Fibroblast of the aortic adventitia (primary cell): ENCODE measurements at places on chromosomes 12 and 14.
A peak's percentile ranks its signal among the peaks of the same experiment; 100 is the strongest.

DNA sequence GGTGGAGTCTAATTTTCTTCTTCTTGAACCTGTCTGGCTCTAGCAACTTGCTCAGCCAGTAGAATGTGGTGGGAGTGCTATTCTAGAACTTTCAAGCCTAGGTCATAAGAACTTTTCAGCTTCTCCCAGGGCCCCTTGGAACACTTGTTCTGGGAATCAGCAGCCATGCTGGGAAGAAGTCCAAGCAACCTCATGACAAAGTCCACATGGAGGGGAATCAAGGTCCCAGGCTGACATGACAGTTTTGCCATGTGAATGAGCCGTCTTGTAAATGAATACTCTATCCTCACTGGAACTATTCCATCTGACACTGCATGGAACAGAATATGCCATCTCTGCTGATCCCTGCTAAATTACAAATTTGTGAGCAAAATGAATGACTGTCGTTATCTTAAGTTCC is 214.2 kb upstream of the TBX3 start:
- DNase-seq = no peak

DNA sequence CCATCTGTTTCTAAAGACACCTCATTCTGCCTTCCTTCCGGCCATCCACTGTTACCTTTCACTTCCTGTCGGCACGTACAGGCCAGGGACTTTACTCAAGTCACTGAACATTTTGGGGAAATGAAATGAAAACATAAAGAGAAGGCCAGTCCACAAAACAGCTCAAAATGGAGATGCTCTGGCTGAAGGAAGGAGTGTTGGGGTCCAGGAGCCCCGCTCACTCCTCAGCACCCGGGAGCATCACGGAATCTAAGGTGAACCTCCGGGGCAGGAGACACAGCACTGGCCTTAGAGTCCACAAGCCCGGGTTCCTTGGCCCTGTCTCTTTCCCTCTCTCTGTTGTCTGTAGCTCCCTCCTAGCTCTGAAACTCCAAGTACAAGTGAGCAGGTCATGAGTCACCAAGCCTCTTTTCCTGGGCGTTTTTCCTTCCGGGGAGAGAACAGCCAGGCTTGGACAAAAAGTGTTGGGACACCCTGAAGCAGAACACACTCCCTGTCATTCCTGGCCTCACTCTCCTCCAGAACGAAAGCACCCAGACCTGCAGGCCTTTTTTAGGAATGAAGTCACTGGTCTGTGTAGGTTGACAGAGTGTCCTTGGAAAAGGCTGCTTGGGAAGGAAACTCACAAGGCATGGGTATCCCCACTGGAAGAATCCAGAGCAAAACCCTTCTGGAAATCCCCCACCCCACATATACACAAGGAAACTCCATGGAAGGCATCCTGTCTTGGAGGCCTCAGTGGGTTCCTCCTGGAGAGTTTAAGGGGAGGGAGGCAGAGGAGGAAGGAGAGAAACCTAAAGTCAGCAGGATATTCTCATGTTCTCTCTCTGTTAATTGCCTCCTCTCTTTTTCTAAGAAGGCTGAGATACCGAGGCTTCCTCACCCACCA is 245.3 kb downstream of the ZFP36L1 start:
- DNase-seq = peak; percentile 95

DNA sequence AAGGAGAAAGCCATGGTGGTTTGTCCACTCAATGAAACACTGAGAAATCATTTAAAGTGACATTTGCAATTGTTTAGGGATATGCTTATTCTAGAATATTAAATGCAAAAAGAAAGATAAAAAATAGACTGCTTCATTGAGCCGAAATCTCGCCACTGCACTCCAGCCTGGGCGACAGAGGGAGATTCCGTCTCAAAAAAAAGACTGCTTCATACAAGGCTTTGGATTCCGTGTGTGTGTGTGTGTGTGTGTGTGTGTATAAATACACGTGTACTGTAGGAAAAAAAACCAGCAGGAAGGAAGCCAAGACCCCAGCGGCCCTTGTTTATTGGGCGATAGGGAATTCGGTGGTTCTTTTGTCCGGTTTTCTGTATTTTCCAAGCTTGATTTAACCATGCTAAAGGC is 3.2 kb upstream of the ZNF839 start:
- peak; percentile 84 for DNase-seq

DNA sequence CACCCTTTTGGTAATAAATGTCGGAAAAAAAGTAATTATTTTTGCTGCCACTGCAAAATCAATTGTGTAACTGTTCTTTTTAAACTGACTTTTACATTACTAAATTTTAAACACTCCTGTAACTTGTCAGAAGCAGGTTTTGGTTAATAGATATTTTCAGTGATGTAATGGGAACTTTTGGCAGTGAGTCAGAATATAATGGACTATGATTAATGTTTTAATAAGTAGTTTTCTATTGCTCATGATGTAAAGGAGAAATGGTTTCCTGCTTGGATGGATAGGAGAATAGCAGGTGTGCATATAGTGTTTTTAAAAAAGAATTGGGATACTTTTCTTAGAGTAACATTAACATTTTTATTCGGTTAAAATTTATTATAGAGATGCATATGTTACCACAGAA is 58.8 kb downstream of the TRMT5 start:
- DNase-seq = peak; percentile 33

- DNase-seq = no peak
Measured at GRCh38 chr12:96359328-96359727, 40.9 kb downstream of the CDK17 start.

DNA sequence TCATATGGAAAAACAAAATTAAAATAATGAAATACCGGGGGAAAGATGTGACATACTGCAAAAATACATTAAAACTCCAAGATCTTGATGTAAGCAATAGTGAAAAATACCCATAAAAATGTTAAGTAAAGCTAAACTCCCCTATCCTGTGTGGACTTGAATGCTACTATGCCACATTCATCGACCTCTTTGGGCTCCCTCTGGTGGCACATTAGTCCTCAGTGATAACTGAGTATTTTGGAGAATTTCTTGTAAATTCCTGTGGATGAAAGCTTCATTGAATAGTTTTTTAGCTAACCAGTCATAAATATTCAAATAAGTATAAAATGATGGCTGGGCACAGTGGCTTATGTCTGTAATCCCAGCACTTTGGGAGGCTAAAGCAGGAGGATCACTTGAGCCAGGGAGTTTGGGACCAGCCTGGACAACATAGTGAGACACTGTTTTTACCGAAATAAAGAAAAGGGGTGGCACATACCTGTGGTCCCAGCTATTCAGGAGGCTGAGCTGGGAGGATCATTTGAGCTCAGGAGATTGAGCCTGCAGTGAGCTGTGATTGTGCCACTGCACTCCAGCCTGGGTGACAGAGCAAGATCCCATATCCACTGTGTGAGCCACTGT is 42.4 kb upstream of the SGPP1 start:
- DNase-seq = peak; percentile 77

DNA sequence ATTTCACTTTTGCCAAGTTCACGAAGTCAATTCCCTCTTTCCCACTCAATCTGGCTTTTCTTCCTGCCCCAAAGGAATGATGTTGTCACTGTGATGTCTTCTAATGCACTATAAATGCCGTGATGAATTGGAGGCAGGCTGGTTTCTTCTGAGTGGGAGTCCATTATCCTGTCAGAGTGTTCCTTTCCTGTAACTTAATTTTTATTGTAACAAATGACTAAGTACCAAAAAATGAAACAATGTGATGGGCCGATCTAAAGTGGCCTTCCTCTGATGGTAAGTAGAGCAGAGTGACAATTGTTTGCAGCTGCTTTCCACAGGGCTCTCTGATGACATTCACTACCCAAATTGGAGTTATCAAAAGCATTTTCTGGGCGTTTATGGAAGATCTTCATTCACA is 22.2 kb downstream of the TMEM30B start:
- peak; percentile 50 for DNase-seq

DNA sequence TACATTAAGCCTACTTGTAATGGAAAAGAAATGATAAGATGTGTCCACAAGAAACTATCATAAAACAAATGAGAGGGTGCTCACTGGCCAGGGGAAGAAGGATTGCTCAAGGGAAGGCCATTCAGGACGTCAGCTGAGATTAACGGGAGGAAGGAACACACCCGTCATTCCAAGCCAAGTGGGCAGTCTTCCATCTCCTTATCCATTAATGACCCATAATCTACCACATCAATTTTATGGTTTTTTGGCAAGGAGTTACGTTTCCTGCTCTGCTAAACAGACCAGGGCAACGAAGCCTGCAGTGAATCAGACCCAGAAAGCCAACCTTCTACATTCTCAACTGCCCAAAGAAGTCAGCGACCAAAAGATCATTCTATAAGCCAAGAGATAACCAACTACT is 25.1 kb downstream of the PRKAB1 start:
- DNase-seq = peak; percentile 100

DNA sequence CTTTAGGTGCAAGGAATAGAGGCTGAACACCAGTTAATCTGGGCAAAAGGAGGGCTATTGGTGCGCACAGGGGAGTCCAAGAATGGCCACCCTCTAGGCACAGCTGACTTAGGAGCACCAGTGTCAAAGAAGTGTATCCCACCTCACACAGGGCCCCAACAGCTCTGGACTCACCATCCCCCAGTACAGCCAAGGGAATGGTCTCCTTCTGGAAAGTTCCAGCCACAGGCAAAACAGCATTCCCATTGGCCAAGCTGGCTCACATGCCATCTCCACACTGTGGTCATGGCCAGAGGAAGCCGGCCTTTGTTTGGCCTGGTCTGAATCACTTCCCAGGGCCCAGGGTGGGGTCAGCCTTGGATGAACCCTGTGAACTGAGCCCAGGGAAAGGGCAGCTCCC is 120.1 kb downstream of the DICER1 start:
- DNase-seq = no peak

- DNase-seq = no peak
Measured at GRCh38 chr12:5493018-5493417, 61.1 kb downstream of the NTF3 start.

- no peak for DNase-seq
Measured at GRCh38 chr14:23119363-23120327, 590 bp upstream of the CEBPE start.

GRCh38 chr14:61628016-61628725 is 67.1 kb upstream of the HIF1A start:
- DNase-seq = no peak
